Amniotic stem cell (primary cell): ENCODE measurements at places on chromosomes 13 and 19.

DNA sequence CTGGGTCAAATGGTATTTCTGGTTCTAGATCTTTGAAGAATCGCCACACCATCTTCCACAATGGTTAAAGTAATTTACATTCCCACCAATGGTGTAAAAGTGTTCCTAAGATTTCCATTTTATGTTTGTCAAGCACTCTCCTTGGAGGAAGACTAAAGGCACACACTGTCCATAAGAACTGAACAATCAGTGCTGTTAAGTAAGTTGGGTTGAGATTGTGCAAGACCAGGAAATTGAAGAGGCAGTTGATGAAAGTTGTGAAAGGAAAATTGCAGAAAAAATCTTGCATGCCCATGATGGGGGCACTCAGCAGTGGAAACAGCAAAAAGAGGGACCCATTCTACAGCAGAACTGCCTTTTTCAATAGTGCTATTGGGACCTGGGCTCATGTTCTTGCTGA lies 323.6 kb downstream of the DLEU7 start:
- no peak for DNase-seq

- peak; percentile 64 for DNase-seq
Observed at GRCh38 chr19:2015608-2015950, at the start of gene BTBD2. TSS of gene BTBD2 (minus strand) at chr19:2015714. CDS start at chr19:2015703, 11 bp downstream.

- no peak for DNase-seq
Observed at GRCh38 chr19:35641515-35642151, at the start of gene ETV2. TSS of gene ETV2 (plus strand) at chr19:35641745. CDS start at chr19:35642461, 716 bp downstream.

DNA sequence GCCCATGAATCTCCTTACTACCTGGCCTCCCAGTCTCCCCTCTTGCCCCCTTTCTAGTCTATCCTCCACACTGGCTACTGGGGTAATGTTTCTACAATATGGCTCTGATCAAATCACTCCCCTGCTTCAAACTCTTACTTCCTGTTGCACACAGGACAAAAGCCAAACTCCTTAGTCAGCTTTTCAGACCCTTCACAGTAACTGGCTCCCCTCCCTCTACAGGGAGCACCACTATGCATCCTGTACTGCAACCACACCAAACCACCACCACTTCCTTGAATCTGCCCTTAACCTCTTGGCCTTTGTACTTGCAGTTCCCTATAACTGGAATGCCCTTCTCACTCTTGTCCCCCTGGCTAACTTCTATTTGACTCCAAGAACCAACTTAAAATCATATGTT lies 32.2 kb downstream of the DEDD2 start:
- DNase-seq: no peak

DNA sequence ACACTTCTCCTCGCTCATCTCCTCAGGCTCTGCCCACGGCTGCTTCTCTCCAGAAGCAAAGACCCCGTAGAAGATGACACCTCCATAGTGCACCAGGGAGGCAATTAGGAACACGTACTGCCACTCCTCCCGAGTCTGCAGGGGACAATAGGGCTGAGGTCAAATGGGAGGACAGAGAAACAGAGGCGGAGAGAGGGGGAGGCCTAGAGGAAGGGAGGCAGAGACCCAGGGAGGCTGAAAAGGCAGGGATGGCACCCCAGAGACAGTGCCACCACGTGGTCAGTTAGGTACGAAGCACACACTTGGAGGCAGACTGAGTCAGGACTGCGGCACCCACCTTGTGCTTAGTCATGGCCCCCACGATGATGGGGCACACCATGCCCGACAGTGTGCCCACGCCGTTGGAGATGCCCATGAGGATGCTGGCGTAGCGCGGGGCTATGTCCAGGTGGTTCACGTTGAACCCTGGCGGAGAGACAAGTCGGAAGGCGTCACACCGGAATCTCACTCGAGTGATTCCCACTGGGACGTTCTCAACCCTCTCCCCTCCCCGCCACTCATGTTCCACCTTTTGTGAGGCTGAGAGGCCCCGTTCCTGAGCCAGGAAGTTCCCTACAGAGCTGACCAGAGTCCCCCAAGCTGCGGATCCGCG lies 5.6 kb downstream of the GFY start:
- DNase-seq: no peak

GRCh38 chr19:56106397-56106849 lies 14.7 kb downstream of the ZNF787 start:
- DNase-seq: no peak

DNA sequence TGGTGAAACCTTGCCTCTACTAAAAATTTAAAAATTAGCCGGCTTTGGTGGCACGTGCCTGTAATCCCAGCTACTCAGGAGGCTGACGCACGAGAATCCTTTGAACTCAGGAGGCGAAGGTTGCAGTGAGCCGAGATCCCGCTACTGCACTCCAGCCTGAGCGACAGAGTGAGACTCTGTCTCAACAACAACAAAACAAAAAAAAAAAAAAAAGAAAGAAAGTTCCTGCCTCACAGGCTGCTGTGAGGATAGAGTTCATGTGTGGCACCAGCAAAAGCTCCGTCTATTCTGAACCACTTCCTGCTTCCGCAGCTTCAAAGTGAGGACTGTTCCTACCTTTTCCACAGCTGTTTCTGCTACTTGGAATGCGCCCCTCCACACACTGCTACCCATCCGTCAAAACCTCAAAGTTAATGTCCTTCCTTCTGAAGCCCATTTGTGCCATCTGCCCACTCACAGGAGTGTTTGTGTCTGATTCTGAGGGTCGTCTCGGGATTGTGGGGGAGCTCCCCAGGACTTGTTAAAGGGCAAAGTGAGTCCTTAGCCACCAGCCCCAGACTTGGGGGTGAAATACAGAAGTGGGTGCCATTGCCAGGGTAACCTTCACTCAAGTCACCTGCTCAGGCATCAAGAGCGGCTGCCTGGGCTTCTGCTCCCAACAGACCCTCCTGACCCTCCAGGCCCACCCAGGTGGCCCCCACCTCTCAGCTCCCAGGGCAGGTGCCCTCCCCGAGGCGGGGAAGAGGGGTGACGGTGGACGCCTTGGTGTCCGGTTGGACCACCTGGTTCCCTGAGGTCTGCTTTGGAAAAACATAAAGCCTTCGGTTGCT lies 2.9 kb downstream of the MFSD12 start:
- DNase-seq: no peak

DNA sequence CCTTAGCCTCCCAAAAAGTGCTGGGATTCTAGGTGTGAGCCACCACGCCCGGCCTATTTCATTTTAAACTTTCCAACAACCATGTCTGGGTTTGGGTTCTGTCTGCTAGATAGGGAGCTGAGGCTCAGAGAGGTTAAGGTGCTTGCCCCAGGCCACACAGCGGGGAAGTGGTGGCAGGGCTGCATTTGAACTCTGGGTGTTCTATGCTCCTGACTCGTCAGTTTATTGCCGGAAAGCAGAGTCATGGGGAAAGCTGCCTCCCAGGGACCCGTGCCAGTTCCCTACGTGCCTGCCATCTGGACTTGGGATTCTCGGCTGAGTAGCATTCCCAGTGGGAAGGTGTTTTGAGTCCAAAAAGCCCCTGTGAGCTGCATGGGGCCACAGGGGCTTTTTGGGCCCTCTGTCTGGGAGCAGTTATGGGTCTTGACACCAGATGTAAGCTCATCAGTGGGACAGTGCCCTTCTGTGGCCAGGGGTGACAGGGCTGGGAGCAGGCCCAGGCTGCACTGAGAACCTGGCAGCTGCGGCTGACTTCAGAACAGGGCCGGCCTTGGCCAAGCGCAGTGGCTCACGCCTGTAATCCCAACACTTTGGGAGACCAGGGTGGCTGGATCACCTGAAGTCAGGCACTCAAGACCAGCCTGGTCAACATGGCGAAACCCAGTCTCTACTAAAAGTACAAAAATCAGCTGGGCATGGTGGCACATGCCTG lies 10.9 kb downstream of the RFX1 start:
- DNase-seq: no peak

DNA sequence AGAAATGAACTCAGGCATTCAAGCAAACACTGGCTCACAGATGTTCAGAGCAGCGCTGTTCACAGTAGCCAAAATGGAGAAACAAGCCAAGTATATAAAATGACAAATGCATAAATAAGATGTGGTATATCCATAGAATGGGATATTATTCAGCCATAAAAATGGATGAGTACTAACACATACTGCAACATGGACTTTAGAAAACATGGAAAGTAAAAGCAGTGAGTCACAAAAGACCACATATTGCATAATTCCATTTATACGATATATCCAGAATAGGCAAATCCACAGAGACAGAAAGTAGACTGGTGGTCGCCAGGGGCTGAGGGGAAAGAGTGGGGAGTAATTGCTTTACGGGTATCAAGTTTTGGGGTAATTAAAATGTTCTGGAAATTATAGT lies 6.6 kb downstream of the ZNF837 start:
- no peak for DNase-seq

- no peak for DNase-seq
Observed at GRCh38 chr19:9620842-9621155, 233 bp downstream of the ZNF561 start.

- DNase-seq: peak; percentile 4
Observed at GRCh38 chr19:49875857-49876421, 1.2 kb downstream of the AKT1S1 start.

DNA sequence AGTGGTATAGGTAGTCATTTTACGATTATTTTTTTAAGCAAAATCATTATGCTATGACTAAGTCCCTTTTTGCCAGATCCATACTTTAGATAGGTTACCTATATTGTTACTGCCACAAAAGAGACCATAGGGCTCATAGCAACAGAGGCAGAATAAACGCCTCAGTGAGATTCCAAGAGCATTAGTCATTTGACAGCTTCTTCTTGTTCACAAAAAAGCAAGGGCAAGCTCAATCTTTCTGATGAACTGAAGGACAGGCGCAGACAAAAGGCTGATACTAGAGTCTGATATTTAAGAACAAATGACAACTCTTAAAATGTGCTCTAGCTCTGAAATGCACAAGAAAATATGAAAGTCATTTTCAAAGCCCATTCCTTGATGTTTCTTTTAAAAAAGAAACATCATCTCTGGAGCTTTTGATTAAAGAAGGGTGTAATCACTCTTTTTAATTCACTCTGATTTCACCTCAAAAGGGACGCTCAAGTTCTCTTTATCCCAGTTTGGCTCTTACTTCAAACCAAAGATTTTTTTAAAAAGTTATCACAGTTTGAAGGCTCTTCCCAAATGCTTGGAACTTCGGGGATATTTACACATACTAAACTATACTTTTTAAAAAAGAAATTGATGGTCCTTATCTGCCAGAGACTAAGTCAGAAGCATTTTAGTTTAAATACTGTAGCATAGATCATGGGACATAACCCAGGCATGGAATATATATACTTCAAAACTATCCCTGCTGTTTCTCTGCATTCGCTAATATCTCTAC lies 187.2 kb downstream of the EFNB2 start:
- no peak for DNase-seq

- DNase-seq: no peak
Observed at GRCh38 chr19:40277356-40278059, 7.6 kb downstream of the AKT2 start.

DNA sequence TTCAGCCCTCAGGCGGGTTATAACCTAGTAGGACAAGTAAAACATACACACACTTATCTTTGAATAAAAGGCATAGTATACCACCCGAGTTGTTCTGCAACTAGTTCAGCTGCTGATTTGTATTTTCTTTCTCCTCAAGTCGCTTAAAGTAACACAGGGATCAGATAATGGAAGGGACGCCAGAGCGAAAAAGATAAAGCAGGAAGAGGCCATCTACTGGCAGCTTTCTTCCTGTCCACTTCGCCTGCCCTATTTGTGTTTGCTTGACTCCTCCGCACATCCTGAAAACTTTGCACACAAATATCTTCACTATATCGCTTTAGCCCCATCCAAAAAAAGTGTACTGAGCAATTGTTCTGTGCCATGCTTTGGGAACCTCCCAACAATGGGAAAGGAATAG lies 238.0 kb upstream of the SOX21 start:
- no peak for DNase-seq

- DNase-seq: no peak
Observed at GRCh38 chr13:65653613-65654012, 1576.5 kb downstream of the PCDH9 start.

DNA sequence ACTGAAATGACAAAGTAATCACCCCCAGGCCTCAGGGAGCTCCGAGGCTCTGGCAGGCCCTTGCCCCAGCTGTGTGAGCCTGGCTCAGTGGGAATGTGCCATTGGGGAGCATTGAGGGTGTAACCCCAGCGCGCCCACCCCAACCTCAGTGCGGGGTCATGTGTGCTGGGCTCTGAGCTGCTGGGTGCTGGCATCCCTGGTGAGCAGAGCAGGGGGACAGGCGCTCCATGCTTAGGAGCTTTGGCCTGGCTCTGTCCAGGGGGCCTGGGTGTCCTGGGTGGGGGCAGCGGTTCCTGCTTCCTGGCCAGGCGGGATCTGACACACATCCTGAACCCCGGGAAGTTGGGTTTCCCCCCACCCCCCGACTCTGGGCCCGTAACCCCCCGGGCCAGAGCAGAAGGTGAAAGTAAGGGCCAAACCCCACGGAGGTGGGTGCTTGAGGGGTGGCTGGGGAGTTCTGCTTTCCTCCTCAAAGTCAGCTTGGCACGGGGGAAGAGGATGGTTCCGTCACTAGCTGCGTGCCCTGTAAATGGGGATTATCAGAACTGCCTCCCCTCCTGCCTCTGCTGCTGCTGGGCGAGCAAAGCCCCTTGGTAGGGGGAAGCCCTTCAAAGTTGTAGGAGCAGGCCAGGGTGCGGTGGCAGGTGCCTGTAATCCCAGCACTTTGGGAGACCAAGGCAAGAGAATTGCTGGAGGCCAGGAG lies 1.7 kb downstream of the LRP3 start:
- no peak for DNase-seq

GRCh38 chr13:32141462-32141861 lies 109.9 kb downstream of the FRY start:
- DNase-seq: no peak

GRCh38 chr13:44930963-44931623 lies 58.2 kb downstream of the NUFIP1 start:
- no peak for DNase-seq

DNA sequence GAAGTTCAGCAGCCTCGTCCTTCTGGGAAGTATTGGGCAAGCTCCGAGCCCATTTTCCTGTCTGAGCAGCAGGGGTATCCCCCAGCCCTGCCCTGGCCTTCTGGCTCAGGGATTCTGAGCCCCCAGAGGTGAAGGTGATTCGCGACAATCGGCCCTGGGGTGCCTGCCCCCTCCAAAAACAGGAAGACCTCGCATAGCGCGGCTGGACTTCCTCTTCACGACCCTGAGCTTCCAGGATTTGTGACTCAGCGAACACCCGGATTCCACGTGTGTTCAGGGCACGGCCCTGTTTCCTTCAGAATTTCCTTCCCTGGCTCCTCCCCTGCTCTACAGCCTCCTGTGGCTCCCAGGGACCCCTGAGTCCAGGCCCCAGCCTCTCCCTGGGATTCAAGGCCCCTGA lies at the start of gene SEMA6B:
Gene SEMA6B, minus strand, starts transcription at position 116 of the 400 bp plus-strand sequence. CDS start 1,227 bp downstream, outside the sequence.
- DNase-seq: no peak

GRCh38 chr19:33865306-33865705 lies 68.6 kb downstream of the KCTD15 start:
- DNase-seq: no peak

GRCh38 chr19:43351998-43352746 lies 1.3 kb upstream of the CD177 start:
- DNase-seq: no peak

GRCh38 chr19:13795595-13796300 lies 505 bp downstream of the ZSWIM4 start:
- DNase-seq: no peak

- DNase-seq: no peak
Observed at GRCh38 chr19:2555422-2556220, 79.7 kb downstream of the GADD45B start.

GRCh38 chr13:88107570-88107969 lies 436.4 kb downstream of the SLITRK5 start:
- no peak for DNase-seq
